GM12878 (cell line): ENCODE measurements at places on chromosomes 16 and 17.

DNA sequence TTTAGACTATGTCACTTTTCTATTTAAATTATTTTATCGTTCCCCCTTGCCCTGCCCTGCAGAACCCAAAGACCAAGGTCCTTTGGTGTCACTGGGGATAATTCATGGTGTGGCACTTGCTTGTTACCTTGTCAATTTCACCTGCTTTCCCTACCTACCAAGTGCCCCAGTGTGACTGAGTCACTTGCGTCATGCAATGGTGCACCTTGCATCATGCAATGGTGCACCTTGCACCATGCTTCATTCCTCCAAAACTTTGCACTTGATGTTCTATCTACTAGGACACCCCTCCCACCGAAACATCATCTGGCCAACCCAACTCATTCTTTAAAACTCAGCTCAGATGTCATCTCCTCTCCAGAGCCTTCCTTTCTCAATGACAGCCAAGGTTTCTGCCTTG lies 47.1 kb downstream of the TMEM114 start:
- DNase-seq = no peak

DNA sequence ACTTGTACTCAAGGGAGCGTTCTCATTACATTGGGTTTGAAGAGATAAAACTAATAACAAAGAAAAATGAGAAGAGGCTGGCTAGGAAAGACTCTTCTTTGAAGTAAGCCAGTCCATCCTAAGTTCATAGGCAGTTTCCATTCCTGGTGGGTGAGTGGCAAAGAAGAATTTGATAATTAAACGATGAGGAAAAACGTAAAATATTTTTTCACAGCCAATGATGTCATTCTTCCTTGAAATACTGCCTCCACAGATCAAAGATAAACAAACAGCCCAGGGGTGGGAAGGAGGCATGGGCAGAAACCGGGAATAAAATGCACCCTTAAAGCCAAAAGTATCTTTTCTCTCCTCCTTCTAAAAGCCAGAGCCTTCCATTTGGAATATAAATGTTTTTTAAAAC lies 346.6 kb downstream of the PMP22 start:
- DNase-seq = no peak

DNA sequence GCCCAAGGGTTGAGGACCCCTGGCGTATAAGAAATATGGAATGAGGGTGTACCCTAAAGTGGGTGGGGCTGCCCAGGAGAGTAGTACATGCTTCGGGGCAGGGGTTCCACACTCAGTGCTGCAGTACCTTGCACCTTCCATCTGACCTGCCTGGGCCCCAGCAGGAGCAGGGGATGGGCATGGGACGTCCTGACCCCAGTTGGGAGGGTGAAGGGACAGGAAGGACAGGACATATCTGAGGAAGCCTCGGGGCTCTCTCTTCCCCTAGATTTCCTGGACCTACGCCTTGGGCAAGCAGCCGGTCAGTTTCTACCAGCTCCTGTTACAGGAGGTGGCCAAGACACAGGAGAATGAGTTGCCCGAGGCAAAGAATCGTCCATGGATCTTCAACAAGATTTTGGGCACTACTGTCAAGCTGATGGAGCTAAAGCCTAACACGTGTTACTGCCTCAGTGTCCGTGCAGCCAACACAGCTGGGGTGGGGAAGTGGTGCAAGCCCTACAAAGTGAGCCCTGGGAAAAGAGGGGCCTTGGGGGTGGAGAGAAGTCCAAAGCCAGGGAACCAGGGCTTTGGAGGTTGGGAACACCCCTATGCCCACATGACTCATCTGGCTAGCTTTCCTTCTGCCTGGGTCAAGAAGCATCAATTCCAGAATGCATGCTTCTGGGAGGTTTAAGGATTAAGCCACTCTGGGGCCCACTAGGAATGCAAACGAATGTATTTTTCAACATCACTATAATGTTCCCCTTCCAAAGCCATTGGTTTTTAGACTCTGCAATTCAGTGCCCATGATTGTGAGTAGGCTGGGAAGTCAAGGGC lies 7.9 kb downstream of the FNDC8 start:
- DNase-seq = no peak

GRCh38 chr17:50501054-50501453 lies 7.2 kb upstream of the MYCBPAP start:
- no peak for DNase-seq

DNA sequence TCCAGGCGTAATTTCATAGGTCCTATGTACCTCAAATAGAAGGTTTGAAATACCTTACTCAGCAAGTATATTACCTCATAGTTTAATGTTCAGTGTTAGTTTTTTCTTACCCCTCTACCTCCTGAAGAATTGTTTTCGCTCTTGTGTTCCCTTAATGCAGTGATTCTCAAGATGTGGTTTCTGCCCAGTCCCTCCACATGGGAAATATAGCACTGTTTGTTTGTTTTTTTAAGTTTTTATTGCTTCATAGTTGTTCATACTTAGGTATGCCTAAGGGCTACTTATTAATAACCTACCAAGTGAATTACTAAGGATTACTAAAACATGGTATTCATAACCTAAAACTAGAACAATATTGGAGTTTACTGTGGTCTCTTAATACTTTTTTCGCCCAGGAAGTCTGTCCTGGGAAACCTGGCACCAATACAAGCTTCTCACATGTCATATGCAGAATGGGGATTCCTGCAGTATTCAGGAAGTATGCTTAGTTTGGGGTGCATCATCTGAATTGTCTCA lies 5.0 kb downstream of the RSPRY1 start:
- no peak for DNase-seq

GRCh38 chr16:10280262-10281170 lies 98.3 kb upstream of the GRIN2A start:
- DNase-seq = no peak

GRCh38 chr16:14449790-14450480 lies 180.1 kb downstream of the PARN start:
- DNase-seq = no peak

- DNase-seq = no peak
Observed at GRCh38 chr17:58537266-58537665, 22.8 kb upstream of the MTMR4 start.

DNA sequence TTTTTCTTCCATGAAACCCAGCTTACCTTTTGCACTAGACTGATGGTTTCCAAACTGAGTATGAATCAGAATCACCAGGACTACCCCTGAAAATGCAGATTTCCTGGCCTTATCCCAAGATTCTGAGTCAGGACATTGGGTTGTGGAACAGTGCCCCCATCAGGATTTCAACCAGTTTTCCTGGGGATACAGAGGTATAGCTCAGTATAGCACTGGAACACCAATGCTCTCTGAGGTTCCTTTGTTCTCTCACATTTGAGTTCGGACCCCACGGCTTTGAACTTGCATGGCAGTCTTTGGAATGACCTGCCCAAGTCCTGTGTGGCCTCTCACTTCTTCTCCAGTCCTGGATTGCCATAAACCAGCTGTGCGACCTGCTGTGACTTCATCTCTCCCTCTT lies 12.8 kb upstream of the CCL8 start:
- no peak for DNase-seq

DNA sequence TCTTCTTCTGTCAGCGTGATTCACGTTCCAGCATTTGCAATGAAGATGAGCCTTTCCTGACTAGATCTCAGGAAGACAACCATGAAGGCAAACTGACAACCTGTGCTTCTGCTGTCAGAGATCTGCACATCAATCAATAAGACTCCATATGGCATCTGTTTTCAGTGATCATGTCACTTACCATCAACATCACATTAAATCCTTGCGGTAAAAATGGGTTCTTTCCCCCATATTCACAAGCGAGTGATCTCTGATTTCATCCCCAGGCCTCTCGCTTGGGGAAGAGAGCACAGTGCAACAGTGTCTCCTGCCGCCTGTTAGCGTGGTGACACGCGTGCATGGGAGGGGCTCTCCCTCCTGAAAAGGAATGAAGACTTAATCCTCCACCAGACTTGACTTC lies 11.1 kb downstream of the NACA2 start:
- DNase-seq = no peak

DNA sequence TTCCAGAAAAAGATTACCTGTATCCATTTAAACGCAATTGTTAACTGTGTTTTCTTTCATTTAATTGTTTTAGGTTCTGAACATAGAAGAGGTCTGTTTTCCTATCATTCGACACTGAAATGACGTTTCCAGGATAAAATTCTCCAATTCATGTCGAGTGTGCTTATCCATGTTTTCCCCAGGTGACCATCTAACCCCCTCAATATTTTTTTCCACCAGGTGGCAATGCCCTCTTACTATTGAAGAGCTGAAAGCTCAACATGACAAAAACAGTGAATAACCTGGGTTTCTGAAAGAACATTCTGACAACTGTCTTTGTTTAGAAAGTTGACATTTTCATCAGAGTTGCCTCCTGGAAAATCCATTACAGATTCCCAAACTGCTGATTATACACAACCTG lies 948.7 kb downstream of the KCNJ2 start:
- DNase-seq = no peak

DNA sequence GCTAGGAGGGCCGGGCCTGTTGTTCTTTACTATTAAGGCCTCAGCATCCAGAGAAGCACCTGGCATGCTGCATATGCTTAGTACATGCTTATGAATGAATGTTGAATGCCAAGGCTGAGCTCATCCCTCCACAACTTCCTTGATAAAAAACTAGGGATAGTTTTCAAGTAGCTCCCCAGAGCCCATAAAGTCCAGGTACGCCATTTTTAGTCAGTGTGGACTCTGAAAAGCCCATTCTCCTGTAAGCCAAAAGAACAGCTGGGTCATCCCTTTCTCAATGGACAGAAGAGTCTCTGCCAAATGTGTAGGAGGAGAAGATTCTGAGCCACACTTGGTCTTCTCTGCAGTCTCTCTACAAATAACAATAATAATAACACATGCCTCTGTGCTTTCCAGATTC lies 8.9 kb upstream of the ITGB3 start:
- no peak for DNase-seq

GRCh38 chr16:29198731-29199521 lies 207.6 kb downstream of the NPIPB11 start:
- DNase-seq = no peak

- no peak for DNase-seq
Observed at GRCh38 chr17:58632324-58633314, 59.2 kb downstream of the TEX14 start.

GRCh38 chr16:8673611-8674412 lies 605 bp upstream of the ABAT start:
- DNase-seq = no peak

GRCh38 chr16:10684511-10685151 lies 10.1 kb downstream of the TEKT5 start:
- no peak for DNase-seq

GRCh38 chr16:68399456-68399855 lies 48.9 kb downstream of the SMPD3 start:
- no peak for DNase-seq

GRCh38 chr16:72094266-72094610 lies 591 bp downstream of the DHX38 start:
- DNase-seq = no peak

DNA sequence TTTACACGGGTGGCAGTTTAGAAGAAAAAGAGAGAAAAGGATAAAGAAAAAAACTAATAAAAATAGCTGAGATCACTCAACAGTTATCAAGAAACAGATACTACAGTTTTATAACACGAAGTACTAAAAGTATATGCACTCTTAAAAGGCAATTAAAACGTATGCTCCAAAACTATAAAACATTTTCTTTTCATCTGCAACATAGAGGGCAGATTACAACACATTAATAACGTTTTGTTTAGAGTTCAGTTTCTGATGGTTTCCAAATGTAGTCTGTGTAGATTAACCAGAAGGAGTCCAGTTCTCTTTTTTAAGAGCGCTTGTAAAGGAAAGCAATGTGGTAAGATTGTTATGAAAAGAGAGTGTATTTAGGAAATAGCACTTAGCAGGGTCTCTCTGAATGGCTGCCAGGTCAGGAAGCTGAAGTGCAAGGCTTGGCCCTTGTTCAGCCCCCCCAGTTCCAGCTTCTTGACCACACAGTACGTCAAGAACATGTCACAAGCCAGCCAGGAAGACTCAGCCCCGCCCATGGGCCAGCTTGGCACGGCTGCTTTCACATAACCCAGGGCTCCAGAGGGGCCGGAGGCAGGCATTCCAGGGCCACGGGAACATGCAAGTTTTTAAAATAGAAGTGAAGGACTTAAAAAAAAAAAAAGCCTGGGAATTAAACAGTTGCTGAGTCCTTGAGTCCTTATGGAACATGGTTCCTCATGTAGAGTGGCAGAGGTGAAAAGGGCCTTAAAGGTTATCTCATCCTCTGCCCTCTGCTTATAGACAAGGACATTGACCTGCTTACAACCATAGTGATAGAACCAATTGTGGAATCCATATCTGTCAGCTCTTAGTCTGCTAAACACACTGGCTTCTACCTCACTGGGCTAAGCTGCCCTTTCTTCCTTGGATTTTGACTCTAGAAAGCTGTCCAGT lies 147.4 kb upstream of the TBX2 start:
- DNase-seq = no peak

DNA sequence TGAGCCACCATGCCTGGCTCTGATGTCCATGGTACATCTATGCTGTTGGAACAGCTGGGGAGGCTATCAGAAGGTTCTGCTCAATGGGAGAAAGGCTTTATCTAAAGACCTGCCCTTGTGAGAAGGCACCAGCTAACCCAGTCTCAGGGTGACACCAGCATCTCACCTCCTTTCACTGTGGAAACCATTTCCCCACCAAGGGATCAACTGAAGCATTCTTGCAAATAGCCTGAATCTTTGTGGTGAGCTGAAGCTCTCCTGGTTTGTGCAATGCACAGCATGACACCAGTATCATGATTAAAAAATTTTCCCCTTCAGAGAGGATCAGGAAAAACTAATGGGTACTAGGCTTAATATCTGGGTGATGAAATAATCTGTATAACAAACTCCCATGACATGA lies 5.1 kb downstream of the CCL18 start:
- no peak for DNase-seq

- DNase-seq = no peak
Observed at GRCh38 chr16:1908184-1908583, 10.0 kb downstream of the HS3ST6 start.
